Activated naive CD4-positive, alpha-beta T cell treated with anti-CD3 and anti-CD28 coated beads, Interleukin-2, amount 50 U/mL, for 16 hours (primary cell): ENCODE measurements at places on chromosomes 13 and 19.

GRCh38 chr13:109009756-109010155, 380.3 kb downstream of the MYO16 start:
- DNase-seq: no peak

DNA sequence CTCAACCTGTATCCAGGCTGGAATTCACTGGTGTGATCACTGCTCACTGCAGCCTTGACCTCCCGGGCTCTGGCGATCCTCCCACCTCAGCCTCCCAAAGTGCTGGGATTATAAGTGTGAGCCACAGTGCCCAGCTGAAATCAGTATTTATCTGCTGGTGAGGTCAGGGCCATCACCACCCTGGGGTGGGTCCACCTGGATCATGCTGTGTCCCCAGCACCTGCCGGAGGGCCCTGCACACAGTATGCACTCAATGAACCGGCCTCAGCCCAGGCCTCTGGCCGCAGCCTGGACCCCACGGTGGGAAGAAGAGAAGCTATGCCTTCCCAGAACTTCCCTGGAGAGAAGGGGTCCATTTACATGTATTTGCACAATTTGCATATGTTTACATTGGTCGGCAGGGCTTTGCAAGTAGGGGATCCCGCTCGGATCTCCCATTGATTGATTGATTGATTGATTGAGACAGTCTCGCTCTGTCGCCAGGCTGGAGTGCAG, 2.6 kb upstream of the SLC5A5 start:
- no peak for DNase-seq

GRCh38 chr19:40147693-40148347, 43.4 kb upstream of the MAP3K10 start:
- no peak for DNase-seq

- DNase-seq: no peak
Measured at GRCh38 chr19:28614634-28615545, 598.1 kb downstream of the UQCRFS1 start.

- DNase-seq: no peak
Measured at GRCh38 chr19:6032381-6032780, 54.4 kb upstream of the RANBP3 start.

DNA sequence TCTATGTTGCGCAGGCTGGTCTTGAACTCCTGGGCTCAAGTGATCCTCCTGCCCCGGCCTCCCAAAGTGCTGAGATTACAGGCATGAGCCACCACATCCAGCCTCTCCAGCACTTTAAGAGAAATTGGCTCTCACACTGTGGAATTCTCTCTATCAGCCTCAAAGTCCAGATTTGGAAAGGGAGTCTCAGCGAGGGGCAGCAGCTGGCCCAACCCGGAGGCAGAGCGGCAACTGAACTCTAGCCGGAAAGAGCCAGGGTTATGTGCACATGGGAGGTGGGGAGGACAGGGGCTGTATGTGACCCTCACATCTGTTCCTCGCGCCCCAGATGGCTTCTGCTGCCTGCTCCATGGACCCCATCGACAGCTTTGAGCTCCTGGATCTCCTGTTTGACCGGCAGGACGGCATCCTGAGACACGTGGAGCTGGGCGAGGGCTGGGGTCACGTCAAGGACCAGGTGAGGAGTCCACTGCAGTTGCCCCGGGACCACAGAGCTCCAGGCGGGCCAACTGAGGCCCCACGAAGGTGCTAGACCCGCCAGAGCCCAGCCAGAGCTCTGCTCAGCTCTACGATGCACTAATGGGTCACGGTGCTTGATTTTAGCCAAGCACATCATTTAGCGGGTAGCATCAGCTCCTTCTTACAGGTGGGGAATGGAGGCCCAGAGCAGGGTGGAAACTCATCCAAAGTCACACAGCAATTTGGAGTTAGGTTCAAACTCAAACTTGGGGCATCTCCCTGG, 1.3 kb downstream of the CREB3L3 start:
- DNase-seq: no peak

GRCh38 chr19:14495672-14496028, 277 bp downstream of the GIPC1 start:
- DNase-seq: no peak

DNA sequence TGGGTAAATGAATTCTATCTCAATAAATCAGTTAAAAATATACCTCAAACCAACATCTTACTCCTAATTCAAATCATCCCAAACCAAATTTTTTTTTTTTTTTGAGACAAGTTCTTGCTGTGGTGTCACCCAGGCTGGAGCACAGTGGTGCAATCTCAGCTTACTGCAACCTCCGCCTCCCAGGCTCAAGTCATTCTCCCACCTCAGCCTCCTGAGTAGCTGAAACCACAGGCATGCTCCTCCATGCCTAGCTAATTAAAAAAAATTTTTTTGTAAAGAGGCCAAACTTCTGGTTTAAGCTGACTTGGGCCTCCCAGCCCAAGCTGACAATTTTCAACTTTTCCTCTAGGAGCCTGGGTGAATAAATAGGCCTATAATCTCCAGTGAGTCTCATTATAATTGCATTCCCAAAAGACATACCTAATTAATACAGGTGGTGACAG, 22.1 kb upstream of the OLFM2 start:
- DNase-seq: no peak

- DNase-seq: no peak
Measured at GRCh38 chr19:12133069-12133468, 7.1 kb downstream of the ZNF20 start.

DNA sequence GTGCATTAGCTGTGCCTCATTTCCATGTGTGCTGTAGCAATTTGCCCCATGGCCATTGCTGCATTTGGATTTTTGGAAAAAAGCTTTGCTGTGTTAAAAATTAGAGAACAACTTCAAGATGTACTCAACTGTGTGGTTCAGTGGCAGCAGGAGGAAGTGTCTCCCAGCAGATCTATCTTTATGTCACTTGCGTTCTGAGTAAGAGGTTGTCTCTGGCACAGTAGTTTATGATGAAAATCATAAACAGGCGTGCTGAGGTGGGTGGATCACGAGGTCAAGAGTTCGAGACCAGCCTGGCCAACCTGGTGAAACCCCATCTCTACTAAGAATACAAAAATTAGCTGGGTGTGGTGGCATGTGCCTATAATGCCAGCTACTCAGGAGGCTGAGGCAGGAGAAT, 29.0 kb upstream of the RNF17 start:
- no peak for DNase-seq

- DNase-seq: no peak
Measured at GRCh38 chr13:98537740-98538139, 39.2 kb downstream of the STK24 start.
